ENCODE measurements at places on chromosomes 2 and 18.

- DNase-seq = no peak
Observed at GRCh38 chr2:223008162-223008561, 43.8 kb upstream of the KCNE4 start.

- no peak for DNase-seq
Observed at GRCh38 chr2:239854596-239854995, 170.5 kb downstream of the NDUFA10 start.

GRCh38 chr2:26989156-26989555 lies 18.7 kb downstream of the MAPRE3 start:
- DNase-seq = no peak

DNA sequence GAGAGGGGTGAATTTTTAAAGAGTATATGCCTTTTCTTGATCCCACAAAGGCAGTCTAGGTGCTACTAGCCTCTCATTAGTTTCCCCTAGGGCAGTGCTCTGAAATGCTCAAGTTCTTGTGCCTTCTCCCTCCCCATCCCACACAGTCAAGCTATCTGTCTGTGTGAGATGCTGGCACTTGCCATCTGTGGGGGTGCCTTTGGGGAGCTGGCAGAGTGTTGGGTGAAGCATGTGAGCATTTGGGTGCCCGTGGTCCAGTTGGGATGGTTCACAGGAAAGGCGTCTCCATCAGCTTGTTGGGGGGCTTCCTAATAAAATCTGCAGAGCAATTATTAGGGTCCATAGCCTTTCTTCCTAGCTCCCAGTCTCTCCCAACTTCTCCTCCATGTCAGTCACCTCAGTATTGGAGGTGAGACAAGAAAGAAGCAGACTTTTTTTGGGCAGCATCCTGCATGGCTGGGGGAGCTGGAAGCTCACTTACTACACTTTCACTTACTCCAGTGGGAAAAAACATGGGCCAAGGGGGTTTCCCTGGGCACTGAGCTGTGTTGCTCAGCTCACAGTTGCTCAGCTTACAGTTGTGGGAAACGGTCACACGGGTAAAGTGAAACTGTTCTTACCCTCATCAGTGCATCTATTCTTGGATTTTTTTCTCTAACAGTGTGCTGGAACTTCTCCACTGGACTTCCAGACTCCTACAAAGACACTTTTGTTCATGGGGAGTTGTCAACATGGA lies 29.3 kb downstream of the COLEC11 start:
- DNase-seq = no peak

GRCh38 chr2:23685706-23686105 lies 241.2 kb downstream of the ATAD2B start:
- no peak for DNase-seq

Data from muscle of arm (tissue), 14 donors.